ENCODE measurements at places on chromosomes 16 and 17.

GRCh38 chr17:76193591-76193990 lies 46.7 kb downstream of the RNF157 start:
- DNase-seq: no peak

DNA sequence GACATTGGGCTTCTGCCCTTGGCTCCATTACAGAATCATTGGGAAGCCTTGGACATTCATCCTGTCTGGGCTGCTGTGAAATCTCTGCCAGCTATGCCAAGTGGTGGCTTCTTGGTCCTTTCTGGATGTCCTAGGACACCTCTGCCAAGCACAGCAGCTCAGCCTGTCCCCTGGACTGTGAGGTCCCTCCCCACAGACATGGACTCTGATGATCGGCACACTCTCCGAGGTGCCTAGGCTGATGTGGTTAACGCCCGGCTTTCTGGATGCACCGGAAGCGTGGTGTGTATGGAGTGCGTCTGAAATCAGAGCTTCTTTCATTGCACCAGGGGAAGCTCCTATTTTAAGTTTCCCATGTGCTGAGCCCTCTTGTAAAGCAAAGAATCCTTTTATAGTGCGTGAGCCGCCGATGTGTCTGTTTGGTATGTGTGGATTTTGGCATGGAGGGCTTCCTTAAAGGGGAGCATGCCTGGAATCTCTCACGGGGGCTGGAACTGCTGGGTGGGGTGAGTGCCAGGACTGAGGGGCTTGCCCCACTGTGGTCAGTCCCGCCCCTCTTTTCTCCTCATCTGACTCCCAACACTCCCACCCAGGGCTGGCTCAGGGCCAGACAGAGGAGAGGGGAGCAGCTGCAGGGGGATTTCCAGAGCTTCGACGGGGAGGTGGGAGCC lies 7.0 kb upstream of the ARHGAP23 start:
- no peak for DNase-seq

DNA sequence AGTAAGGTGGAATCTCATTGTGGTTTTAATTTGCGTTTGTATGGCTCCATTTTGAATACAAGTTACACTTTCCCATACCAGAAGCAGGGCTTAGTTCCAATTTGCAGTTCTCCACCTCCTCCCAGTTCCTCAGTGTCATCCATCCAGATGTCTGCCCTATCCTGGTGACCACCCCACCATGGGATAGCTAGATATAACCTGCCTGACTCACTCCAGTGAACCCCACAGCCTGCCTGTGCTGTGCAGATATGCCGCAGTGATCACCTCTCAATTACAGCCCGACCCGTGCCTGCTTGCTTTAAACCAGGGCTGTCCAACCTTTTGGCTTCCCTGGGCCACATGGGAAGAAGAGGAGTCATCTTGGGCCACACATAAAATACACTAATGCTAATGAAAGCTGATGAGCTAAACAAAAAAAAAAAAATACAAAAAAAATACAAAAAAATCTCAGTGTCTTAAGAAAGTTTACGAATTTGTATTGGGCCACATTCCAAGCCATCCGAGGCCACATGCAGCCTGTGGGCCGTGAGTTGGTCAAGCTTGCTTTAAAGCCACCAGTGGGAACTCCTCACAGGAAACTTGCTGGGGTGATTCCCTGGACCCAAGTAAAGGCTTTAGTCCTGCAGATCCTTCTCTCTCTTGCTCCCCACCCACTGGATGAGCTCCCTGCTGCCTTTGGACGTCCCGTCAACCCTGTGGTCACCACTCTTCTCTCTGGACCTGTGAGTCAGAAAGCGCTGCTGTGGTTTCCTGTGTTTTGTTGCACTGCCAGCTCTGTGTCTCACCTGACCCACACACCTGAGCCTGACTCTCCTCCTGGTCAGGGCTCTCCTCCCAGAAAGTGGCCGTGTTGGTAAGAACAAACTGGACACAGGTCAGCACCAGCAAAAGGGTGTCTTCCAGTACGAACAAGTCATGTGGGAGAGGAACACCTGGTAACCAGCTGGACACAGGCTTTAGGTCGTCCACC lies 83.0 kb downstream of the EMP2 start:
- no peak for DNase-seq

DNA sequence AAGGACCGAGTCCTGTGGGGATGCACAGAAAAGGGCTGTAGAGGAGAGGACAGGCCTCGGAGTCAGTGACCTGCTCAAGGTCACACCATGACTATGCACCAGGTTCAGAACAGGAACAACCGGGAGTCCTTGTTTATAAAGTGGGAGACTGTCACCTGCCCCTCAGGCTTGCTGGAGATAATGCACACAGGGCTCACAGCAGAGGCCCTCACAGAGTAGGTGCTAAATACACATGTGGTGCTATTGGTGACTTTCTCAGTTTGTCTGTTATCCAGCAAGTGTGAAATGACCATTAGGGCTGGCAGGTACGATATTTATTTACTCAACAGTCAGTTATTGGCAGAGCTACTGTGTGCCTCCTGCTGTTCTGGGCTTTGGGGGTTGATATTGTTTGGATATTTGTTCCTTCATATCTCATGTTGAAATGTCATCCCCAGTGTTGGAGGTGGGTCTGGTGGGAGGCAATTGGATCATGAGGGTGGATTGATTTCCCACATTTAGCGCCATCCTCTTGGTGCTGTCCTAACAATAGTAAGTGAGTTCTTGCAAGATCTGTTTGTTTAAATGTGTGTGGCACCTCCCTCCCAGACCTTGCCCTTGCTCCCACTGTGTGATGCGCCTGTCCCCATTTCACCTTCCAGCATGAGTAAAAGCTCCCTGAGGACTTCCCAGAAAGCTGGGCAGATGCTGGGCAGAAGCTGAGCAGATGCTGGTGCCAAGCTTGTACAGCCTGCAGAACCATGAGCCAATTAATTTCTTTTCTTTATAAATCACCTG lies 162.1 kb upstream of the MPHOSPH6 start:
- no peak for DNase-seq

DNA sequence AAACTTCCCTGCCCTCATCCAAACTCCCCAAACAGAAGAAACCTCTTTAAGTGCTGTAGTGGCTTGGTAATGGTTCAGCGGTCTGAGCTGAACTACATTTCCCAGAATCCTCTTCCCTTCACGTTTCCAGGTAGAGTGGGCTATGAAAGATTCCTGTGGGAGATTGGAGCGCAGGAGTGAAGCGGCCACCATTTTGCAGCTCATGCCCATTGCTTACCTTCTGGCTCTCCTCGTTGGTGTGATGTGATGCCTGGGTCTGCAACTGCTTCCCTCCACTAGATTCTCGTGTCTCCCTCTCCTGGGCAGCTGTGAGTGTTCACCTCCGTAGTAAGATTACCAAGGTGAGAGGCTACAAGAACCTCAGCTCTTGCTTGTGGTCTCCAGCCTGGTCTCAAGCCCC lies 82.1 kb downstream of the GPR139 start:
- DNase-seq: no peak

DNA sequence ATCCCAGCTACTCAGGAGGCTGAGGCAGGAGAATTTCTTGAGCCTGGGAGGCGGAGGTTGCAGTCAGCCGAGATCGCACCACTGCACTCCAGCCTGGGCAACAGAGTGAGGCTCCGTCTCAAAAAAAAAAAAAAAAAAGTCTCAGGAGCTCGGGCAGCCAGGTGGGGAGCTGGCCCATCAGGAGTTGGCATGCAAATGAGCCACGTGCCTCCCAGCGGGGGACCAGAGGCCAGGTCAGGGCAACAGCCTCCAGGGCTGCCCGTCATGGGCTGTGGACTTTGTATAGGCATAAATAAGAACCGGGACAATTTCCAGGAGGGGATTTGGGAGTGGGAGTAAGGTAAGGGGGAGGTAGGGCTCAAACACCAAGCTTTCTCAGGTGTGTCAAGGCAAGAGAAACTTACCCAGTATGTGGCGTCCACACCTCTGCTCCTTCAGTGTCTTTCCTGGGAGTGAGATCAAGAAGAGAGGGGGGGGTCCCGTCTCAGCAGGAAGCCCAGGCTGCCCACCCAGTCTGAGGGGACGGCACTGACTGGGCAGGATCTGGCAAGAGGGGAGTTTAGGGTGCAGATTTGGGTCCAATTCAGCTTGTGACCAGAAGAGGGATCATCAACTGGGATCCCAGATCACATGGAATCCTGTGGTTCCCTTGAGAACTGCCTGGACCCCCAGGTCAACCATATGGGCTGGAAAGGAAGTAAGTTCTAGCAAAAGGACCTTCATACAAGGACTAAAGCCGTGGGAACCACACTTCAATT lies 22.3 kb upstream of the G6PC1 start:
- DNase-seq: no peak

- DNase-seq: no peak
Observed at GRCh38 chr16:81964808-81965207, 46.5 kb downstream of the SDR42E1 start.

GRCh38 chr17:80363120-80363515 lies 51.8 kb upstream of the ENDOV start:
- DNase-seq: no peak

GRCh38 chr16:14303182-14303618 lies 232.1 kb downstream of the MRTFB start:
- DNase-seq: no peak

- DNase-seq: no peak
Observed at GRCh38 chr17:77146246-77146632, 5.5 kb downstream of the SEC14L1 start.

DNA sequence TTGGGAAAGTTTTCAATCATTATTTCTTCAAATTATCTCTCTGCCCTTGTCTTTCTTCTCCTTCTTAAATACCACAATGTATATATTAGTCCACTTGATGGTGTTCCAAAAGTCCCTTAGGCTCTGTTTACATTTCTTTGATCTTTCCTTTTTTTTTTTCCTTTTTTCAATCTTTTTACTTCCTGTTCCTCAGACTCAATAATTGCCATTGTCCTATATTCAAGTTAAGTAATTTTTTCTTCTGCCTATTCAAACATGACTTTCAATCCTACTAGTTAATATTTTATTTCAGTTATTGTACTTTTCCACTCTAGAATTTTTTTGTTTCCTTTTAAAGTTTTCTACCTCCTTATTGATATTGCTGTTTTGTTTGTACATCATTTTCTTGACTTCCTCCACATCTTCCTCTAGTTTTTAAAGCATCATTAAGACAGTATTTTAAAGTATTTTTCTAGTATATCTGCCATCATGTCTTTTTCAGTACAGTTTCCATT lies 15.8 kb upstream of the UQCRC2 start:
- no peak for DNase-seq

GRCh38 chr17:75267411-75268232 lies 3.4 kb downstream of the MIF4GD start:
- DNase-seq: no peak

GRCh38 chr16:1193143-1193824 lies 31.8 kb downstream of the TPSG1 start:
- DNase-seq: no peak

- no peak for DNase-seq
Observed at GRCh38 chr16:57646388-57647039, 18.1 kb downstream of the ADGRG1 start.

- peak; percentile 89 for DNase-seq
Observed at GRCh38 chr17:8185582-8186445, 4.2 kb downstream of the BORCS6 start.

DNA sequence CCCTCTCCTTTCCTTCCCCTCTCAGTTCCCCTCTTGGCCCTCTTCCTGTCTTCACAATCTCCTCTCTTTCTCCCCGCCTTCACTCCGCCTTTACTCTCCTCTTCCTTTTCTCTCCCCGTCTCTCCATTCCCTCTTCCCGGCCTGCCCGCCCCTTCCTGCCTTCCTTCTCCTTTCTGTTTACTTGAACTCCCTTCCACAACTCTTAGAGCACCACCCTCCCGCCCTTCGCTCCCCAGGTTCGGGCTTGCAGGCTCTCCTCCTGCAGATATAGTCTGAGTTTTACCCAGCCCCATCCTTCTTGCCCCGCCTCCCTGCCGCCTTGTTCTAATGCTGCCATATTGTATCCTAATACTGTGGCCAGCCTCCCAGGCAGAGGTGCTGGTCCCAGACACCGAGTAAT lies 201.5 kb upstream of the N4BP1 start:
- no peak for DNase-seq

- peak; percentile 97 for DNase-seq
Observed at GRCh38 chr17:76540381-76541300, 797 bp downstream of the PRCD start.

DNA sequence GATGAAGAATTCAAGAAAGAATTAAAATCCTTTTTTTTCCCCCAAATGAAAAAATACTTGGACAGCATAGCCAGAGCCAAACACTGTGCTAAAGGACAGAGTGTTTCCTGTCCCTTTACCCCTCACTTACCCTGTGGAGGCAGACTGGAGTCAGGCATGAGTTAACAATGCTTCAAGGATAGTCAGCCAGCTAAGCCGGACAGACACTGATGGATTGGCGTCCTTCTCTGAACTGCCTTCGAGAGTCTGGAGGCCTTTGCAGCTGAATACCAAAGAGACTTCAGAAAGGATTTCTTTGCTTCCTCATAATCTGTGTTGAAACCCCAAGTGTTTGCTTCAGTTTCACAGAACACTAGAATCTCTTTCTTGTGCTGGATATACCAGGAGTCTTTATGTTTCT lies 4.6 kb downstream of the METTL9 start:
- no peak for DNase-seq

GRCh38 chr16:57574646-57575467 lies 32.4 kb downstream of the ADGRG5 start:
- DNase-seq: no peak

- DNase-seq: no peak
Observed at GRCh38 chr17:1871756-1872155, 42.0 kb downstream of the RPA1 start.

DNA sequence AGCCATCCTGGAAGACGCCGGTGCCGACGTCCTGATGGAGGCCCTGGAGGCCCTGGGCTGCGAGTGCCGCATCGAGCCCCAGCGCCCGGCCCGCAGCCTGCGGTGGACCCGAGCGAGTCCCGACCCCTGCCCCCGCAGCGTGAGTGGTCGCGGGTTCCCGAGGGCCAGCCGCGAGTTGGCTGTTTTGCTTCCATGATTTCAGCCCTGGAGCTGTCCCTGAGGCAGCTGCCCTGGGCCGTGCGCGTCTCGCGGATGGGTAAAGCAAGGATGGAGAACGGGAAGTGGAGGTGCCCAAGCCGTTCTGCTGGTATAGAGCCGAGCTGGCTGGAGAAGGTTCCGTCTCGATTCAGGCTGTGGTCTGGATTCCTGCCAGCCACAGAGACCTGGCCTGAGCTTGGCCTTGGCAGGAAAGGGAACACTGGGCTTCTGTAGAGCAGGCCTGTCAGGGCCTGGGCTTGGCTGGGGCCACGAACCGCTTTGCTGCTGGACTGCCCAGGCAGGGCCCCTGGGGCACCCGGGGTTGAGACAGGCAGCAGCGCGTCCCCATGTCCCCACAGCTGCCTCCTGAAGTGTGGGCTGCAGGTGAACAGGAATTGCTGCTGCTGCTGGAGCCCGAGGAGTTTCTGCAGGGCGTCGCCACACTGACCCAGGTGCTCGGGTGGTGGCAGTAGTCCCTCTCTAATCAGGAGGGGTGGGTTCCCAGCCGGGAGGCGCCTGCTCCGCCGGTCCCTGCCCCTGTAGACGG lies 941 bp upstream of the MRPS34 start:
- no peak for DNase-seq

- no peak for DNase-seq
Observed at GRCh38 chr16:4306470-4307214, 9.2 kb upstream of the GLIS2 start.

GRCh38 chr17:33229028-33229427 lies 64.1 kb downstream of the ASIC2 start:
- DNase-seq: no peak

GRCh38 chr16:82653550-82654511 lies 27.1 kb downstream of the CDH13 start:
- no peak for DNase-seq

- DNase-seq: peak; percentile 73
Observed at GRCh38 chr16:46822270-46822669, 8.7 kb downstream of the C16orf87 start.

GRCh38 chr17:34081269-34081668 lies 173.8 kb upstream of the CCL2 start:
- no peak for DNase-seq

- DNase-seq: no peak
Observed at GRCh38 chr17:31738488-31738887, 120.6 kb downstream of the COPRS start.

GRCh38 chr17:75428543-75429469 lies 23.3 kb upstream of the GRB2 start:
- no peak for DNase-seq

All from dorsolateral prefrontal cortex (tissue), 122 donors.